Activated T-helper 1 cell treated with Interleukin-2 at 50 U/mL for 16 hours (primary cell): ENCODE measurements at places on chromosomes 7 and 10.

- no peak for DNase-seq
Measured at GRCh38 chr7:128167791-128168666, 73.0 kb upstream of the LEP start.

GRCh38 chr7:26307791-26308190, 16.1 kb downstream of the SNX10 start:
- no peak for DNase-seq

DNA sequence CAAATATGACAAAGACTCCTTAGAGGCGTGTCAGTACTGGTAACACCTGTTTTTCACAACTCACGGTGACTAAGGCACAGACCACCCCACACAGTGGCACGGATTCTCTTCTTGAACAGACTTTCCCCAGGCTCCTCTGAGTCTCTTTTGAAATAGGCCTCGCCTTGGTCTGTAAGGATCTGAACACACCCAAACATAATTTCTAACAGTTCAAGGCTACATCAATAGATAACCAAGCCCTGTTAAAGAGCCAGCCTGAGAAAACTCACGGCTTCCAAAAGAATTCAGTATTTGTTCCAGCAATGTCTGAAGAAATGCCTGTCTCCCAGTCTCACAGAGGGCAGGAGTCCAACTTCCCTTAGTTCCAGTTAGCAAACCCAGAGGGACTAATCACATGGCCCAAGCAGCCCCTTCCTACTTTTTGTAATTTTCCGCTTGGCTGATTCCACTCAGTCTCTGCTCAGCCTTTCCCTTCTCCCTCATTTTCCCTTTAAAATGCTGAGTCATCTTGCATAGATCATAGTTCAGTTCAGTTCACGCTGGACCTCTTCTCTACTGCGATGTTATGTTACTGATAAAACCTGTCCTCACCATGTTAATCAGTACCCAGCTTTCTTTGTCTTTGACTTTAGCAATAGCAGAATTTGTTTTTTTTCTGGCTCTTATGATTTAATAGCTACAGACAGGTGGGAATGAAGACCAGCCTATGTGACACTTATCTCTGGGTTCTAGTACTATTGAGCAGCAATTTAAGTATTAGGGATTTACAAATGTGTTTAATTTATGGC, 22.6 kb upstream of the AKR1C3 start:
- DNase-seq = no peak

DNA sequence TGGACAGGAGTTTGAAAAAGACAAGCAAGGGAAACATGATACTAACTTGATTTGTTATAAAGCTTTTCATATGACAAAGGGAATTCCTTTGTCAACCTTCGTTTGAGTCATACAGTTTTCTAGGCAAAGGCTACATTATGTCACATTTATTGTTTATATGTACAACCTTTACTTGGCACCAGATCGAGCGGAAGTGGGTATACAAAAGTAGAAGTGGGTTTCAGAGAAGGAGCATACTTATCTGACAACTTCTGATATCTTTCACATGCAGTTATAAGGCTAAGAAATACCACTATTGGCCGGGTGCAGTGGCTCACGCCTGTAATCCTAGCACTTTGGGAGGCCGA, 11.0 kb downstream of the STMP1 start:
- DNase-seq = no peak

DNA sequence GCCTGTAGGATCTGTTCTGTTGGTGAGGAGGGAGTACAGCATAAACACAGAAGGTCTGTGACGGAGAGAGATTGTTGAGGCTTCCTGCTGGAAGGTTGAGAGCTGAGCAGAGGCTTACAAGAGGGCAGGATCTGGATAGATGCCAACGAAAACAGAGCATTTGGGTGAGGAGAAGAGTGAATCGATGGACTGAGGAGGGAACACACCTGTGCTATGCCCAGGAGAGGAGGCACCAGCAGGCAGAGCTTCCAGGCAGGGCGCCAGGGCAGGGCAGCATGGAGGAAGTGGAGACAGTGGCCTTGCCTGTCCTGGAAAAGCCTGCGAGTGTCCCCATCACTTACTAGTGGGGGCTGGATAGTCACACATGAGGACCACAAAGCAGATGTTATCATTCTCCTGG, 282.9 kb downstream of the PAXIP1 start:
- no peak for DNase-seq

GRCh38 chr10:31930856-31931255, 2.2 kb upstream of the ARHGAP12 start:
- DNase-seq = no peak
